Iris pigment epithelial cell (primary cell): ENCODE measurements at places on chromosomes 12 and 14.

- DNase-seq = no peak
Observed at GRCh38 chr12:104480012-104480411, 23.3 kb downstream of the CHST11 start.

GRCh38 chr12:39618701-39619100 is 902 bp downstream of the ABCD2 start:
- DNase-seq = no peak

GRCh38 chr12:132143336-132144071 is 615 bp downstream of the DDX51 start:
- DNase-seq = peak; percentile 21

- no peak for DNase-seq
Observed at GRCh38 chr14:101797856-101798255, 36.3 kb downstream of the PPP2R5C start.

DNA sequence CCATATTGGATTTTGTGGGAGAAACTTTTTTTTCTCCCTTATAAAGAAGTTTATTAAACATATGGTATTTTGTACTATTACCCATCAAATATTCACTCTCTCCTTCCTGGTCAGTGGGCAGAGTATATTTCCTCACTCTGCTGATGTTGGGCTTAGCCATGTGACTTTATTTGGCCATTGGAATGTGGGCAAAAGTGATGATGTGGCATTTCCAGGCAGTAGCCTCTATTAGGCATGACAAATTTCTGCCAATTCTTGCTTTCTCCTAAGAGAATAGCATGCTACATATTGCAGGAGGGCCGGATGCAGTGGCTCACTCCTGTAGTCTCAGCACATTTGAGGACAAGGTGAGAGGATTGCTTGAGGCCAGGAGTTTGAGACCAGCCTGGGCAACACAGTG is 24.4 kb upstream of the WSCD2 start:
- DNase-seq = no peak

- DNase-seq = peak; percentile 58
Observed at GRCh38 chr12:82479511-82479910, 121.2 kb downstream of the METTL25 start.

DNA sequence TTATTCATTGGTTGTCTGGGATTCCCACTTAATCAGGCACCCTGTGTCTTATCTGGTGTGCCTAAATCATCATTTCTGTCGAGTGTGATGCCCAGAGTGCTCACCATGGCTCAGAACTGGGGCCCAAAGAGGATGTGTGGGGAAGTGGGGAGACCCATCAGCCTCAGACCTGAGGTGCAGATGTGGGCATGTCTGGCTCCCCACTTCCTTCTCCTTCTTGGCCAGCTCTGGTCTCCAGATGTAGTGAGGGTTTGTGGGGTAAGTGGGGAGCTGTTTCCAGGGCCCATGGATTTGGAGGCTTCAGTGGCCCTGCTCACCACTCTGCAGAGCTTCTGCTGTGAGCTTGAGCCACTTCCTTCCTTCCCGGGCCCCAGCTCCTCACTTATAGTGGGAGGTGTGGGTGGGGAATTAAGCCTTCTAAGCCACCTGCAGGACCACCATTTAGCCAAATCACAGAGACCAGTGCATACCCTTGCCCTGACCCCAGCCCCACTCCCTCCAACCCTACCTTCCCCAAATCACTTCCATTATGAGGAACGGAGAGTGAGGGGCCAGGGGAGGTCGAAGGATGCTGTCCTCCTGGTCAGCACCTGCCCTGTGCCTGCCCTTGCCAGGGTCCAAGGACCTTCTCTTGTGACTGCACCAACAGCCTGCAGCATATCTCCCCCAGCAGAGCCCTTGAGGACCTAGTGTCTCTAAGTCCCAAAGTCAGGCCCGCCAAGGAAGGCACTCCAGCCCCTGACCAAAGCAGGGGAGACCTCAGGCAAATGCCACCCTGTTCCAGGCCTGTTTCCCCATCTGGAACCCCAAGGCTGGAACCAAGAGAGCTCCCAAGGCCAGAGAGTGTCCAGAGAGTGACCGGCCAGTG is 278.2 kb upstream of the RTL1 start:
- DNase-seq = no peak

GRCh38 chr14:101065696-101066694 is 162.5 kb upstream of the RTL1 start:
- DNase-seq = no peak

DNA sequence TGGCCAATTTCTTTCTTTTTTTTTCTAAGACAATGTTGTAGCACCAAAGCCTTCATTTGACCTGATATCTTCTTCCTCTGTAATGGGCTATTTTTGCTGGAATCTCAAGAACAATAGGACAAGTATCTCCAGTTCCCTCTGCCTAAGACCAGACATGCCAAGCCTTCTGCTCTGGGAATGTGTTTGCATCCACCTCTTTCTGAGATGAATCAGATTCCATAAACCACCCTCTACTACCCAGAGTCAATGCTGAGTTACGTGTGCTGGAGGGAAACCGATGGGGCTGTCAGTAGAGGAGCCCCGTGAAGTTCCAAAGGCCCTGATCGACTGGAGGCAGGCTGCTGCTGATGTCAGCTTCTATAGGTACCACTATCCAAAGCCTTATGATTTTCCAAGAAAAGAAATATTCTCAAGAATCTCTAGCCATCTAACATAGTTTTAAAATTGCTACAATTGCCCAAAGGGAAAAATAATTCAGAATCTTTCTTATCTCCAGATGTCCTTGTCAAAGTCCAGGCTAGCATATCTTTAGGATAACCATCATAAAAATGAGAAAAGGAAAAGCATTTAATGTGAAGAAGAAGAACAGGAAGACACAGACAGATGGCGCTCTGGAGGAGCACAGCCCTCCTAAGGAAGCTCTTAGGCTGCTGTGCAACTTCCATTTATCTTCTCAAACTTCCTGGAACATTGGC is 101.9 kb downstream of the SLC8A3 start:
- DNase-seq = peak; percentile 61

DNA sequence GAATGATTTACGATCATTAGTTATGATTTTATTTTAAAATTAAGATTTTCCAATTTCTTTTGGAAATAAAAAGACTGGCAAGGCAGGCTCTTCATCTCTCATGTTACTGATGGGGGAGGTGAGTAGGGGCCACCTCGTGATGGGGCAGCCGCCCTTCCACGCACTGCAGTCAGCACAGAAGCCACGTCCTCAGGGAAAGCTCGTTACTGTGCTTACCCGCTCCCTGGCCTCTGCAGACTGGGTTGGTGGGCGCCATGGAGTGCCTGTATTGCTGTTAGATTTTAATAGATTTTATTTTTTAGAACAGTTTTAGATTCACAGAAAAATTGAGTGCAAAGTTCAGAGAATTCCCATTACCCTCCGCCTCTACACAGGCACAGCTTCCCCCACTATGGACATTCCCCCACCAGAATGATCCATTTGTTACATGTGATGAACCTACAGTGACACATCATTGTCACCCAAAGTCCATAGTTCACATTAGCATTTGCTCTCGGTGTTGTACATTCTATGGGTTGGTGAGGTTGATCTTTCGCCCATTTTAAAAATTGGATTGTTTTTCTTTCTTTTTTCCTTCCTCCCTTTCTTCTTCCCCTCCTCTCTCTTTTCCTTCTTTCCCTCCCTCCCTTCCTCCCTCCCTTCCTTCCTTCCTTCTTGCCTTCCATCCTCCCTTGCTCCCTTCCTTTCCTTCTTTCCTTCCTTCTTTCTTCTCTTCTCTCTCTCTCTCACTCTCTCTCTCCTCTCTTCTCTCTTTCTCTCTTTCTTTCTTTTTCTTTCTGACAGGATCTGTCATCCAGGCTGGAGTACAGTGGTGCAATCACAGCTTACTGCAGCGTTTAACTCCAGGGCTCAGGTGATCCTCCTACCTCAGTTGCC is 30.7 kb downstream of the ADGRD1 start:
- no peak for DNase-seq

GRCh38 chr12:6370576-6370935 is 4.8 kb downstream of the SCNN1A start:
- no peak for DNase-seq

GRCh38 chr12:70482764-70483163 is 116.7 kb downstream of the KCNMB4 start:
- DNase-seq = no peak

GRCh38 chr12:11661491-11662089 is 12.1 kb downstream of the ETV6 start:
- peak; percentile 25 for DNase-seq

GRCh38 chr12:50246873-50247612 is 36.3 kb downstream of the LIMA1 start:
- DNase-seq = peak; percentile 92

- no peak for DNase-seq
Observed at GRCh38 chr12:28893856-28894255, 255.2 kb upstream of the FAR2 start.

- DNase-seq = no peak
Observed at GRCh38 chr14:104982548-104983230, 2.9 kb upstream of the CLBA1 start.

DNA sequence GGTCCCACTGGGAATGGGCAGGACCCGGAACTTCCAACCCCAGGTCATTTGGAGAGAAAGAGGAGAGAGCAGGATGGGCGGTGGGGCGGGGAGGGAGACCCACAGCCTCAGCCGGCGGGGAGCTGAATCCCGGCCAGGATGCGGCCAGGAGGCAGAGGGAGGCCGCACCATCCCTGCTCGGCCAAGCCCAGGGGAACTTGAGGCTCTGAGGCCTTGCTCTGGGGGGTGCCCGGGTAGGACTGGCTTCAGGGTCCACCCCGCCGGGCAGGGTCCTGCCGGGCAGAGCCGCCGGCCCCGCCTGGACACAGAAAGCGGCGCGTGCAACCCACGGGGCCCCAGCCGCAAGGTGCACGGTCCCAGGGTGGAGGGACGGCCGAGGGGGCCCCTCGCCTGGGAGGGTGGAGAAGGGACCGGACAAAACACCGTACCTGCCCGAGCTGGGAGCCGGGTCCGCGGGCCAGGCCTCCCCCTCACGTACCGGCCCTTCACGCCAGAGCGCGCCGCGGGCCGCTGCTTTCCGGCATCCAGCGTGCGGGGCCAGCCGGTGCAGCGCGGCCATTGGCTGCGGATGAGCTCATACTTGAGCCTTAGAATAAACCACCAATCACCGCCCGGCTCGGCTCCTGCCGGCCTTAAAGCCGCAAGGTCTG is at the start of gene RPS6KL1:
RPS6KL1 (minus strand) TSS at position 509 of the 650 bp plus-strand sequence. CDS start 1,719 bp downstream, outside the sequence.
- peak; percentile 82 for DNase-seq

DNA sequence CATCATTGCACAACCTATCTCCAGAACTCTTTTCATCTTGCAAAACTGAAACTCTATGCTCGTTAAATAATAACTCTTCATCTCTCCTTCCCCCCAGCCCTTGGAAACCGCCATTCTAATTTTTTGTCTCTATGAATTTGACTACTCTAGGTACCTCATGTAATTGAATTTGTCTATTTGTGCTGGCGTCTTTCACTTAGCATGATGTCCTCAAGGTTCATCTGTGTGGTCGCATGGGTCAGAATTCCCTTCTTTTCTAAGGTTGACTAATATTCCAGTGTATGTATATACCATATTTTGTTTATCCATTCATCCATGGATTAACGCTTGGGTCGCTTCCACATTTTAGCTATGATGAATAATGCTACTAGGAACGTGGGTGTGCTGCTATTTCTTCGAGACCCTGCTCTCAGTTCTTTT is 80.1 kb downstream of the PLXNC1 start:
- DNase-seq = no peak

- DNase-seq = no peak
Observed at GRCh38 chr14:23021434-23021833, 11.5 kb upstream of the C14orf93 start.

DNA sequence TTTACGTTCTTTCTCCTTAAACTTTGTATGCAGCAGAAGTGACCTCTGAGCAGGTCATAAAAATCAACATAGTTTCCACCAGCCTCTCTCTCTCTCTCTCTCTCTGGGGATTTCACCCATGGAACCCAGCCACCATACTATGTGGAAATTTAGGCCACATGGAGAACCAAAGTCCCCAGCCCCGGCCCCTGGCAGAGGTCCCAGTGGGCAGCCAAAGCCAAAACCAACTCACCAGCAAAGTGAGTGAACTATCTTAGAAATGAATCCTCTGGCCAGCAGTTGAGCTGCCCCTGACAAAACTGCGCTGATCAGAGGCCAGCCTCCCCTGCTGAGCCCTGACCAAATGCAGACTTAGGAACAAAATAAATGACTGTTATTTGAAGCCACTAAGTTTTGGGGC is 9.2 kb downstream of the DUSP6 start:
- DNase-seq = peak; percentile 28

DNA sequence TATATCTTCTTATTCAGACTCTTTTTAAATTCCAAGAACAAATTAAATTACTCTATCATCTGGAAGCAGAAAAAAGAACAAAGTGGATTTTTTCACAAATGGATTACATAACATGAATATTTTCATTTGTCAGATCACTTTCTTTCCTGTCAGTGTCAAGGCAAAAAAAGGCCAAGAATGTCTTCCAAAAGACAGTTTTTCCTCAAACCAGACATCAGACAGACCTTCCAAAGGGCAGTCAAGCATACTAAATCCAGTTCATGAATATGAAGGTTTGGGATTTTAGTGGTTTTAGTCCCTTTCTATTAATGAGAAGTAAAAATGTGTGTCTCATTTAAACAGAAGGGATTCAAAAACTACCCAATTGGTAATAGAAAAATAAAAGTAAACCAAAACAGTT is 336.0 kb downstream of the CEP128 start:
- peak; percentile 27 for DNase-seq

GRCh38 chr12:67456431-67456901 is 187.3 kb downstream of the CAND1 start:
- DNase-seq = peak; percentile 69

DNA sequence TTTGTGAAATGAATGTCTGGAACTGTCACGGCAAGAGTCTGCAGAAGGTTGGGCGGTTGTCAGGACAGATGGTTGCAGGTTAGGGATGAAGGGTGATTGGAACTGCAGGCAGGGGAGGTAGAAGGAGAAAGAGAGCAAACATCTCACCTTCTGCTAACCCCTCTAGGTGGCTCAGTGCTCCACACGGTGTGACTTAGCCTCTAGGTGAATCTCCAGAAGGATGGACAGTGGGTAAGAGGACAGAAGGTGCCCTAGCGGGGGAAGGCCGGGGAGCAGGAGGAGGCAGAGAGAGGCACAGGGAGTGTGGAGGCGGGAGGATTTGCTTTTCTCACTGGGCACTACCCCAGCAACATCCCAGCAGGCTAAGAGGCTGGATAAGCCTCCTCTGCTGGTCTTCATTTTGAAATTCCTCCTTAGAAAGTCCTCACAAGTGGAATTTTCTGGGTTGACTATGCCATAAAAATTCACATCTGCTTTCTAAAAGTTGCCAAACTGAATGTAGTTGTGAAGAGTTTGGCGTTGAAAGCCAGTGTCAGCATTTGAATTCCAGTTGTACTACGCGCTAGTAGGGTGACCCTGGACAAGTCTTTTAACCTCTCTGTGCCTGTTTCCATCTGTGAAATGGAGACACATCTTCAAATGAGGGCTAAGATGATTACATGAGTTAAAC is 10.7 kb upstream of the GPR68 start:
- no peak for DNase-seq

DNA sequence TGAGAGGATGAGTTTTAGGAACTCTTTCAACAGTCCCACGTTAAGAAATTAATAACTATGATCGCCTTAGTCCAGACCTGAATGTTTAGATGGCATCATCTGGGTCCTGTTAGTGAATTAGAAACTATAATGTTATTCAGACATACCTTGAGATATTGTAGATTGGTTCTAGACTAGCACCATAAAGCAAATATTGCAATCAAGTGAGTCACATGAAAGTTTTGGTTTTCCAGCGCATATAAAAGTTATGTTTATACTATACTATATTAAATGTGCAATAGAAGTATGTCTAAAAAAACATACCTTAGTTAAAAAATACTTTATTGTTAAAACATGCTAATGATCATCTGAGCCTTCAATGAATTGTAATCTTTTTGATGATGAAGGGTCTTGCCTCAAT is 106.6 kb upstream of the ATP2B1 start:
- DNase-seq = no peak

- DNase-seq = no peak
Observed at GRCh38 chr12:125619723-125620122, 554.5 kb downstream of the AACS start.
